ENCODE measurements at places on chromosomes 12 and 14. TPM values are rescaled to one million over a fixed set of nuclear protein-coding genes. Genes with fewer than 3 reads are reported as not detected.

The ASCL1 gene
- polyA plus RNA-seq = 0.14 TPM

GRCh38 chr12:58592475-58593207 is 327.7 kb downstream of the LRIG3 start:
- no peak for DNase-seq

The TTC9 gene
- 3.7 TPM for polyA plus RNA-seq

DNA sequence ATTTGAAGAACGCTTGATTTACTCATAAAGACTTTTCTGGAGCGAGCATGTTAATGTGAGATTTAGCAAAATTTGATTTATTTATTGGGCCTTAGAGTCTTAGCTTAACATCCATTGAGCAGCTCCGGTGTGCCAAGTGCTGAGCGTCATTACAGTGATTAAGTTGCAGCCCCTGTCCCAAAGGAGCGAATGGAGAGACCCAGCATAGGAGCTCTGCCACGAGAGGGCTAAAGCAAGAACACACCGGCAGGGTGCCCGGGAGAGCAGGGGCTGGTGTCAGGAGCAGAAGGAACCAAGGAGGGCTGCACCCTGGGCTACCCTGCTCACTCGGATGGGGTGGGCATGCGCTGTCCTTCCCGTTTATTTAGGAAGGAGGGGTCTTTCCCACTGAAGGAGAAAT is 50.6 kb downstream of the PPP2R5C start:
- DNase-seq = no peak

- no peak for DNase-seq
Observed at GRCh38 chr14:20679907-20680306, 4.5 kb upstream of the RNASE4 start.

The GALNT16 gene
- polyA plus RNA-seq = 3.6 TPM

The CD69 gene
- 2.2 TPM for polyA plus RNA-seq

DNA sequence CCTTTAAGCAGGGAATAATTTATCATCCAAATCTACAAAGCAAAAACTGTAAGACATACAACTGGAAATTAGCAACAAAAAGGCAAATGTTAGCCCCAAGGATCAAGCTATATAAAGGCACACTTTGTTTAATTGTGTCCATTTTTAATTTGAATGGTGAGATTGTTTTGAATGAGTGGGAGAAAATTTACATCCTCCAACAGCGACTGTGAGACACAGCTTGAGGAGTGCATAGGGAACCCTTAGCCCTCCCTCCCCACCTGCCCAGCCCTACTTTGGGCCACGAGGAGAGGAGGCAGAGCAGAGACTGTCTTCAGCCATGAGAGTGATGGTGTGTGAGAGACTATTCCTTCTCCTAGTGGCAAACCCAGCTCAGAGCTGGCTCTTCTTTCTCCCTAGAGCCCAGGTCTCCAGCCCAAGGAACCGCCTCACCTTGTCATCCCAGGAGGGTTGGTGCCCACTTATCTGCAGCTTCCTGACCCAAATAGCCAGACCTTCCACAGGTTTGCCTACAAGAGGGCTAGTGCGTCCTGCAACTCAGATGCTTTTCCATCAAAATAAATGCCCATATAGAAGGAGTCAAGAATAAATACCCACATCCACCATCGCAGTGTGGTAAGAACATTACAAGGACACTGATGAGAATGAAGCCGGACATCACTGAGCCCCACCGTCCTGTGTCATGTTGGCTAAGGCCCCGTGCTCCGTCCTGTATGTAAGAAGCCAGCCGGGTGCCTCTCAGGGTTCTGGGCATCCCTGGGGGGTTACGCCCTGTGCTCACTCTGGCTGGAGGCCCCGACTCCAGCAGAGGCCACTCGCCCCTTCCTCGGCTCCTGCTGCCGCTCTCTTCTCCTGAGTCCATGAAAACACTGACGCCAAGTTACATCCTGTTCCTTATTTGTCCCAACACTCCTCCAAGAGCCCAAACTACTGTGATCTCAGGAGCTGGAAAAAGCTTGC is 36.4 kb upstream of the C14orf180 start:
- DNase-seq = no peak

The ATXN2 gene
- 66.4 TPM for polyA plus RNA-seq

DNA sequence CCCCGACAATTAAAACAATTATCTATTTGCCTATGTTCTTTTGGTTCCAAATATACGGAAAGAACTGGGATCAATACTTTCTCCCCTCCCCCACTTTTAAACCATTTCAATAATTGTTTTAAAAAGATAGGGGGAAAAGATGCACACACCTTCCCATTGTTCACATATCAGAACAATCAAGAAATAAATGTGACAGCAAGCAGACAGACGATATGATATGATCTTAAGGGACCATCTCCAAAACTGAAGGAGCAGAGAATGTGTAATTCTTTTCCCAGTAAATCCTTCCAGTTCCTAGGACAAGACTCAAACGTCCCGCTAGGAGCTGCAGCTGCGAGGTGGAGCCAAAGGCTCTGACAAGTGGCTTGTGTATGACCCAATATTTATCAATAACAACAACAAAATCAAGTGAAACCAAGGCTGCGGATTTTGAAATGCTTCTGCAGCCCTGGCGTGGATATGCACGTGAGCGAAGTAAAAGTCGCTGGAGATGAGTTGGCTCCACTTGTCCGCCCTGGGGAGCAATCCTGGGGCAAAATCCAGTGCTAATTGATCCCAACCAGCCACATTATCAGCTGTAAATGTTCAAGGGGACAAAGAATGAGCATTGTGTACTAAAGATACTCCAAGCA is 8.2 kb upstream of the FOXG1 start:
- DNase-seq = no peak

- DNase-seq = no peak
Observed at GRCh38 chr12:4431436-4431835, 14.2 kb downstream of the FGF6 start.

The SLC38A2 gene
- polyA plus RNA-seq = 226 TPM

- DNase-seq = no peak
Observed at GRCh38 chr14:78970677-78971076, 800.5 kb downstream of the NRXN3 start.

All from right renal cortex interstitium (tissue), 3 donors.